SJCRH30 (cell line): ENCODE measurements at places on chromosomes 2 and 18. TPM values are rescaled to one million over a fixed set of nuclear protein-coding genes. Genes with fewer than 3 reads are reported as not detected.

- DNase-seq = no peak
These were observed 3.0 kb upstream of the IL1B start for GRCh38 chr2:112839407-112840067.

- DNase-seq = no peak
These were observed 163.3 kb downstream of the LRRC30 start for GRCh38 chr18:7394050-7394659.

DNA sequence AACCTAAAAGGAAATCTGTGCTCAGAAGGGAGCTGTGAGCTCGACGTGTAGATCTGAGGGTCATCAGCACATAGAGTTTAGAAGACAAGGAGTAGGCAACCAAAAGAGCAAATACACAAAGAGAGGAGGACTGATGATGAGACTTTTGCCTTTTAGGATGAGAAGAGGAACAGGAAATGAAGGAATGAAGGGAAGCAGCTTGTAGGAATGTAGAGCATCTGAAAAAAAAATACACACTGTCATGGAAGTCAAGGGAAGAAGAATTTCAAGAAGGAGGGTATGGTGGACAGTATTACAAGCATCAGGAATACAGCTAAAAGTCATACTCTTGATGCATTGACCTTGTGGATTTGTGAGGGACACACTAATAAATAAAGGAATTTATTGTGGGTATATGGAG is 21.9 kb downstream of the CDK15 start:
- DNase-seq = no peak

GRCh38 chr2:96493072-96493471 is 12.1 kb downstream of the NEURL3 start:
- DNase-seq = no peak

DNA sequence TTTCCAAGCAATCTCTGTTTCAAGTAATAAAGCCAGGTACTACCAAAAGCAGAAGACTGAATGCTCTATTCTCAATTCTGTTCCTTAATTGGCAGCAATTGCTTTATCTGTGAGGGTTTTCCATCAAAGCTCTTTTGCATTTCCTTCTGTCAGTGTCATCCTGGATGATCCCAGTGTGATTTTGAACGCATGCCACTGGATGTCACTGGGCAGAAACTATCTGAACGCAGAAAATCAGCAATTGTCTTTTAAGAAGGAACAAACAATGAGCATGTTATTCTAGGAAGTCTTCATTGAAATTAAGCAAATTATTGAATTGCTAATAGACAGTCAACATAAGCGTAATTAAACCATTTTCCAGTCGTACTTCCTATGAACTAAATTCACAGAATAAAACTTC is 259.0 kb upstream of the REG3G start:
- DNase-seq = no peak

GRCh38 chr18:46810481-46811000 is 53.7 kb upstream of the ST8SIA5 start:
- no peak for DNase-seq

Gene PPIG
- total RNA-seq = 41.1 and 56.2 TPM in 2 replicates

Gene MBD1
- 34.1 and 42.0 TPM in 2 replicates for total RNA-seq

Gene BOLA3
- total RNA-seq = 54.6 and 60.1 TPM in 2 replicates
